Mammary epithelial cell (primary cell): ENCODE measurements at places on chromosomes 4 and X. TPM values are rescaled to one million over a fixed set of nuclear protein-coding genes. Genes with fewer than 3 reads are reported as not detected.

Gene GAGE12F
- not detected for total RNA-seq

Gene CDKL5
- 10.1 and 10.9 TPM in 2 replicates for total RNA-seq

Gene TMEM35A
- total RNA-seq, result 0.14 TPM in 1 of 2 replicates, not detected in the other

Gene KDM5C
- total RNA-seq, result 125 TPM

Gene ASB9
- total RNA-seq, result 0.67 TPM

Gene AWAT2
- total RNA-seq, result not detected in 2 replicates

Gene TDO2
- not detected for total RNA-seq

Gene PABPC1L2A
- not detected in 2 replicates for total RNA-seq

Gene ADH1B
- under 0.01 TPM for total RNA-seq

Gene STATH
- not detected in 2 replicates for total RNA-seq

Gene KIAA1210
- total RNA-seq, result not detected in 2 replicates

Gene UVSSA
- 11.8 TPM for total RNA-seq

Gene GPR34
- total RNA-seq, result not detected

Gene SOX3
- not detected for total RNA-seq

Gene NAP1L2
- total RNA-seq, result 5.7 TPM

Gene TCP11X2
- total RNA-seq, result not detected

Gene HMGB2
- 54.3 and 73.9 TPM in 2 replicates for total RNA-seq

Gene KLKB1
- not detected for total RNA-seq

Gene DRD5
- total RNA-seq, result not detected in 2 replicates

Gene CYP2U1
- total RNA-seq, result 6.7 and 7.5 TPM in 2 replicates

Gene SYN1
- total RNA-seq, result 0.45 and 0.88 TPM in 2 replicates

Gene CFP
- 0.28 and 0.78 TPM in 2 replicates for total RNA-seq

Gene RPGR
- total RNA-seq, result 7.8 TPM

Gene AMMECR1
- 22.7 TPM for total RNA-seq

Gene NR0B1
- not detected for total RNA-seq

Gene RCHY1
- 24.4 and 25.1 TPM in 2 replicates for total RNA-seq

Gene AKAP14
- total RNA-seq, result not detected

Gene GC
- total RNA-seq, result not detected in 2 replicates

Gene BEX5
- total RNA-seq, result 0.38 TPM in 1 of 2 replicates, not detected in the other

Gene CCDC149
- total RNA-seq, result 4.8 TPM

Gene MAGEA11
- total RNA-seq, result not detected

Gene BRS3
- total RNA-seq, result not detected

Gene ADGRG4
- under 0.01 TPM for total RNA-seq

Gene APEX2
- total RNA-seq, result 7.3 TPM

Gene MAGEA3
- total RNA-seq, result not detected in 2 replicates

Gene DCX
- total RNA-seq, result not detected

Gene FGF13
- not detected in 2 replicates for total RNA-seq

Gene NPY2R
- total RNA-seq, result not detected

Gene WAS
- total RNA-seq, result 0.16 and 1.1 TPM in 2 replicates

Gene C4orf36
- total RNA-seq, result 2.7 TPM

Gene DCAF12L2
- total RNA-seq, result not detected

Gene PRDM5
- 19.0 TPM for total RNA-seq

Gene SLITRK2
- not detected in 2 replicates for total RNA-seq

Gene SPOCK3
- not detected for total RNA-seq

Gene NSDHL
- total RNA-seq, result 30.3 TPM
